ENCODE measurements at places on chromosomes 3 and 15. TPM values are rescaled to one million over a fixed set of nuclear protein-coding genes. Genes with fewer than 3 reads are reported as not detected.

NUP210 gene
- polyA plus RNA-seq, result 0.10 TPM

SAMMSON gene
- not detected for polyA plus RNA-seq

GOLGA8T gene
- polyA plus RNA-seq, result not detected

GRCh38 chr3:144294659-144295538 lies 323.3 kb downstream of the DIPK2A start:
- DNase-seq, result no peak

COL6A5 gene
- polyA plus RNA-seq, result not detected

DNA sequence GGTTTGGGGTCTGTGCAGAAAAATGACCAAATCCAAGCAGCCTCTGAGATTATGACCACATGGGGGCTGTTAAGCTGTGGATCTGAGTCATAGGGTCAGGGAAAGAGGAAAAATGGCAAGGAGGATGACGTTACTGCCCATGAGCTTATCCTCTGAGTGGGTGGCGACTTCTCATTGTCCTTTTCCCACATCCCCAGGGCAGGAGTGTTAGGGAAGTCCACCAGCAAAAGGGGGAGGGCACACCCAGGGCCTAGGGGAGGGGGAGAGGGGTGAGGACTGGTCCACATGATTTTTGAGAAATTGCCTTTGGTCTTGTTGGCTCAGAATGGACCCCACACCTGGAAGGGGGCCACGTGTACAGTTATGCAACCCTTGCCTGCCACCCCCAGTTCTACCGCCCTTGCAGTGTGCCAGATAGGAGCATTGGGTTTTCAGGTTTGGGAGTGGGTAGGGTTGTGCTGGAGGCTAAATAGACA lies 2.6 kb downstream of the CD276 start:
- DNase-seq, result peak; percentile 73

DNAJA4 gene
- 0.18 TPM for polyA plus RNA-seq

GUCA1C gene
- 0.15 TPM for polyA plus RNA-seq

GRCh38 chr3:116386168-116386567 lies 59.1 kb downstream of the LSAMP start:
- no peak for DNase-seq

Measured in mammary epithelial cell (primary cell).